Stimulated activated CD4-positive, alpha-beta T cell treated with anti-CD3 and anti-CD28 coated beads, Interleukin-1b, Interleukin-23, amount 100 ng/mL, for 1 hour (primary cell): ENCODE measurements at places on chromosomes 5 and 9.

GRCh38 chr5:1670351-1670750 lies 129.3 kb downstream of the MRPL36 start:
- no peak for DNase-seq

DNA sequence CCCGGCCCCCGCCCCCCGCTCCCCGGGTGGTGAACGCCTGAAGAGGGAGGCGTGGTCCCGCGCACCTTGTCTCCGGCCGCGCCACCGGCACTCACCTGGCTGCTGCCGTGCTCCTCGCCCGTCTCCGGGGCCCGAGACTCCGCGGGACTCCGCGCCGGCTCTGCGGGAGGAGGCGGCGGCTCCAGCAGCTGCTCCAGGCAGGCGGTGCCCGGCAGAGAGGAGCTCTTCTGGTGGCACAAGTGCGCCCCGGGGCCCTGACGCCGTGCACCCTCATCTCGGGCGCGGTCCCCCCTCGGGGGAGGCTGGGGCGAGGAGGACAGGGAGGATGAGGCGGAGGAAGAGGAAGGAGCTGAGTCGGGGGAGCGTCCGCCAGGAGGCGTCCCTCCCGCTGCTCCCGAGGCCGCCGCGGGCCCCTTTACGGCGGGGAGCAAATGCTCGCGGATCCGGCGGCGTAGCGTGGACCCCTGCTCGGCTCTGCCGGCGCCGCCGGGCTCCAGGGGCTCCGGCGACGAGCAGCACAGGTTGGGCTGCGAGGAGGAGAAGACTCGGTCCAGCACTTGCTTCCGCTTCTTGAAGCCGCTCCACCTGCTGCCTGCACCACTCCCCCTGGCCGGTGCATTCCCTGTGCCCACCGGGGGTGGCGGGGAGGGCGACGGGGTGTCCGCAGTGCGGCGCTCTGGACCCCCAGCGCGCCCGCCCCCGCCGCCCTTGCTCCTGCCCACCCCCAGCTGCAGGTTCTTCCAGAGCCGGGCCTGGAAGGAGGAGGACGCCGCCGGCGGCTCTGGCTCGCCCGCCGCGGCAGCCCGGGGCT lies 928 bp downstream of the MCTP1 start:
- no peak for DNase-seq

- DNase-seq, result no peak
Observed at GRCh38 chr9:21682381-21682780, 120.1 kb upstream of the MTAP start.

- DNase-seq, result no peak
Observed at GRCh38 chr5:76695346-76695745, 20.6 kb upstream of the F2R start.

GRCh38 chr5:102561894-102562760 lies 63.3 kb upstream of the SLCO6A1 start:
- no peak for DNase-seq

- no peak for DNase-seq
Observed at GRCh38 chr9:137048655-137049543, 2.9 kb upstream of the NPDC1 start.
